Activated B cell treated with CpG ODN at 0.5 μM for 24 hours (primary cell): ENCODE measurements at places on chromosomes 5 and 9. TPM values are rescaled to one million over a fixed set of nuclear protein-coding genes. Genes with fewer than 3 reads are reported as not detected.

DNA sequence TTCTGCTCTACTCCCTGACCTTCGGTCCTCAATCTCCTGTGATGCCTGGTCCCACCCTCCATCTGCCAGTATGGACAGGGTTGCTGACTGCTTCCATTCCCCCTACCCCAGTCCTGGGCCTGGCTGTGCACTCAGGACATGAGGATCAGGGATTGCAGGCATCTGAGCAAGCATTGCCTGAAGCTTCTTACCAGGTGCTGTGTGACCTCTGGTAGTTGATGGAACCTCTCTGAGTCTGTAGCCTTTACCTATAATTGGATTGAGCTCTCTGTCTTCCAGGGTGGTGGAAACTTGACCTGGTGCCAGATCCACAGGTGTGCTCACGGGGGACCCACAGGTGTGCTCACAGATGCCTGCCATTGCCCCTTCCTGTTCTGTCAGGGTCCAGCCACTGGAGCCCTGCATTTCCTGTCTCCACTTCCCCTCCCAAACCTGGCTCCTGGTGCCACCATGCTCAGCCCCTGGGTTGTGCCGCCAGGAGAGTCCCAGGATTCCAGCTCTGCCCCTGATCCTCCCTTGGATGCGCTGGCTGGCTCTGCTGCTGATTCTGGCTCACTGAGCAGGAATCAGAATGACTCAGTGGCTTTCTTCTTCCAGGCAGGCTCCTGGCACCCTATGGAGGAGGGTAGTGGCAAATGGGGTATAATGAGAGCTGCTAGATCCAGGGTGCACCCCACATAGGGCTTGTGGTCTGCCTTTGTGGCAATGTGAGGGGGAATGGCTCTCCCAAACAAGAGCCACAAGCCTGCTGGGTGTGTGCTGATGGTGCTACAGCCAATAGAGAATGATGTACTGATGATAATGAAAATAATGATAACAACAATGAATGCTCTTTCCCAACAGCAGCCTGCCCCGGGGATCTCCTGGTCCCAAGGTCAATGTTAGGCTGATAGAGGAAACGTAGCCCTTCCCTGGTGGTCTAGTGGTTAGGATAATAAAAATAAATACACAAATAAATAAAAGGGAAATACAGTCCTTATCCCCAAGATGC lies 35.2 kb upstream of the PSD2 start:
- no peak for DNase-seq
- H3K4me3 ChIP-seq, result no peak overlapping the region
- H3K27me3 ChIP-seq, result peaks cover 15% of the 10 kb centered on the region

The ZNF366 gene
- not detected in 2 replicates for total RNA-seq

- peaks cover 56% of the 10 kb centered on the region for H3K4me1 ChIP-seq
- H3K36me3 ChIP-seq, result peaks cover 23% of the 10 kb centered on the region
- no peaks in the 10 kb centered on the region for H3K27me3 ChIP-seq
Observed at GRCh38 chr5:119453040-119453373, 710 bp downstream of the HSD17B4 start.

GRCh38 chr9:16320338-16320902 lies 550.0 kb downstream of the BNC2 start:
- H3K27me3 ChIP-seq, result no peaks in the 10 kb centered on the region
- no peak overlapping the region for H3K4me3 ChIP-seq
- no peaks in the 10 kb centered on the region for H3K36me3 ChIP-seq
- H3K27ac ChIP-seq, result no peak overlapping the region

- H3K4me3 ChIP-seq, result no peak overlapping the region
- H3K27ac ChIP-seq, result no peak overlapping the region
- no peaks in the 10 kb centered on the region for H3K36me3 ChIP-seq
- peaks cover 5% of the 10 kb centered on the region for H3K4me1 ChIP-seq
- peaks cover 4% of the 10 kb centered on the region for H3K27me3 ChIP-seq
Observed at GRCh38 chr5:159602434-159602833, 272.1 kb upstream of the IL12B start.

DNA sequence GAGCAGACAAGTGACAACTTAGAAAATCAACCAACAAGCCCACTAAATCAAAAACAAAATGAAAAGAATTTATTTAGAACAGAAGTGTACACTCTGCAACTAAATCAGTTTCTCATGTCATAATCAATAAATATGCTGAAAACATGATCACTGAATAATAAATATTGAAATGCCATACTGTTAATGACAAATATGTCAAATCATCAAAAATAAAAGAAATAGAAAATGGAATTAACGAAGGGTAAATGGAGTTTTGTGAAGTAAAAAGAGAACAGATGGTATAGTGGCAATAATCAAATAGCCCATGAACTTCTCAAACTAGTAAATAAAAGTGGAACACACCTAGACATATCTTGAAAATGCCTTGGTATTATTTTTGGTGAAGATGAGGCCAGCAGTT lies 744.9 kb downstream of the TAF11L14 start:
- H3K36me3 ChIP-seq, result no peaks in the 10 kb centered on the region
- no peak for DNase-seq
- H3K4me1 ChIP-seq, result no peaks in the 10 kb centered on the region
- H3K4me3 ChIP-seq, result no peak overlapping the region
- H3K27ac ChIP-seq, result no peak overlapping the region
- no peaks in the 10 kb centered on the region for H3K27me3 ChIP-seq
